ENCODE measurements at places on chromosomes 11 and 22.

GRCh38 chr11:70205766-70206165 lies 2.7 kb downstream of the FADD start:
- no peak for DNase-seq

GRCh38 chr11:64482588-64482987 lies 108.4 kb upstream of the SLC22A12 start:
- no peak for DNase-seq

DNA sequence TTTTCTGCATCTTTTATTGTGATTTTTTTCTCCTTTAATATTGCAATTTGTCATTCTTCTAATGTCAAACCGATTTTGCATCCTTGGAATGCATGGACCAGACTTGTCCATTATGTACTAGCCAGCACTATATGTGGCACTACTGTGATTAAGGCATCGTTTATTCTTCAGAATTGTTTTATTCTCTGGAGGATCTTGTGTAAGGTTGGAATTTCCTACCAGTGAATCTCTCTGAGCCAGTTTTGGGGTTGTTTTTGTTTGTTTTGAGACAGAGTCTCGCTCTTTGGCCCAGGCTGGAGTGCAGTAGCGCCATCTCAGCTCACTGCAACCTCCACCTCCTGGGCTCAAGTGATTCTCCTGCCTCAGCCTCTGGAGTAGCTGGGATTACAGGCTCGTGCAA lies 58.5 kb downstream of the IGLL5 start:
- no peak for DNase-seq

DNA sequence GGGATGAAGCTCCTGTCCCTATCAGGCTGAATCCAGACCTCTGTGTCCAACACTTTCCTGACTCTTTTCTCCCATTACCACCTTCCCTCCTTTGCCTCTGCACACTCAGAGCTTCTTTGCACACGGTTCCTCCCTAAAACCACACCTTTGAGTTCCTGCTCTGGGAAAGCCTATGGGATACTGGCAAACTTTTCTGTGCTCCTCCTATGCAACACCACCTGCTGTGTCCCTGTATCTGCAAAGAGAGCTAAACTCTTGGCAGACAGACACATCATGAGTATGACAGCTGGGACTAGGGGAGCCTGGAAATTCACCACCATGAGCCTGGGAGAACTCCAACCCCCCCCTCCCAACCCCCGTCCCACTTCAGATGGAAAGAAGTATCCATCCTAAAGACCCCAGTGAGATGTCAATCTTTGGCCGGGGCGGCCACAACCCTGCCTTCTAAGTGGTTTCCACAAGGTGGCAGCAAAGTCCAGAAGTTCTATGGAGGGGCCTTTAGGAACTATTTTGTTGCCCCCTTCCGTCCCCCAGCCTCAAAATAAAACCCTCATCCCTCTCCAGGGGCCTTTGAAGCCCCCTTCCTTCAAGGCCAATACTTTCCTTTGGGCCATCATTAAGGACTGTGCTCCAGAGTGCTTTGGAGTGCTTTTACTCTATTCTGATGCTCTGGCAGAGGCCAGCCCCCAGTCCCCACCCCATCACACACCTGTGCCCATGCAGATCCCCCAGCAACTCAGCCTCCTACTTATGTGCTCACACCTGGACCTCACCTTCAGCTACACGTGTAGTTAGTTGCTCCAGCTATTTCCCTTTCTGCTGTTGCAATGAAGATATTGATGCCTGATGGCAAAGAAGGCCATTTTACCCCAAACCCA lies 19.4 kb downstream of the HTR3A start:
- DNase-seq, result peak; percentile 48

GRCh38 chr11:68349461-68350249 lies 37.3 kb downstream of the LRP5 start:
- DNase-seq, result no peak

GRCh38 chr11:115290893-115291292 lies 213.3 kb downstream of the CADM1 start:
- DNase-seq, result no peak

DNA sequence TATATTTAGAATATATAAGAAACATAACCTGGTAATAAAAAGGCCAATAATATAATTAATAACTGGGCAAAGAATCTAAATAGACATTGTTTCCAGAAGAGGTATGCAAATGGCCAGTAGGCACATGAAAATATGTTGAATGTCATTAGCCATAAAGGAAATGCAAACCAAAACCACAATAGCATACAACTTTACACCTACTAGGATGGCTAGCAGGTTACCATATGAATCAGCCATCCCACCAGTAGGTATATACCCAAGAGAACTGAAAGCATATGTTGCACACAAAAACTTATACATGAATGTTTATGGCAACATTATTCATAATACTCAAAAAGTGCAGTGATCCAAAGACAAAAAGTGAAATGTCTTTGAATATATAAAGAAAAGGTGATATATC lies 2.7 kb upstream of the OR2D2 start:
- DNase-seq, result no peak

DNA sequence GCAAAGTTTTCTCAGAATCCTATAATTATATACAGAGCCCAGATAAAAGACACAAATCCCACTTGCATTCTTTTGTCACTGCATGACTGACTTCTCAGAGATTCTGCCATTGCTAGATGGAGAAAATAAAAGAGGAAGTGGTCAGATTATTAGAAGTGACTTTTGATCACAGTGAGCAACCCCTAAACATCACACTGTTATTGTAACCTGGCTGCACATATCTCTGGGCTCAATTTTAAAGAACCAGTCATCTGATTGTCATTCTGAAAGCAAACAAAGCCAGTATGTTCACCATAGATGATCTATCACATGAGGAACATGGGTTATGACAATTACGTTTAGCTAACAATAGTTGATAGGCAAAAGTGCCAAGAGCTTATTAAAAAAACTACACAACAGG lies 47.8 kb downstream of the COPB1 start:
- DNase-seq, result no peak

GRCh38 chr11:125370561-125371389 lies 125.3 kb downstream of the FEZ1 start:
- DNase-seq, result no peak

GRCh38 chr11:95418916-95419315 lies 187.9 kb upstream of the SESN3 start:
- no peak for DNase-seq

DNA sequence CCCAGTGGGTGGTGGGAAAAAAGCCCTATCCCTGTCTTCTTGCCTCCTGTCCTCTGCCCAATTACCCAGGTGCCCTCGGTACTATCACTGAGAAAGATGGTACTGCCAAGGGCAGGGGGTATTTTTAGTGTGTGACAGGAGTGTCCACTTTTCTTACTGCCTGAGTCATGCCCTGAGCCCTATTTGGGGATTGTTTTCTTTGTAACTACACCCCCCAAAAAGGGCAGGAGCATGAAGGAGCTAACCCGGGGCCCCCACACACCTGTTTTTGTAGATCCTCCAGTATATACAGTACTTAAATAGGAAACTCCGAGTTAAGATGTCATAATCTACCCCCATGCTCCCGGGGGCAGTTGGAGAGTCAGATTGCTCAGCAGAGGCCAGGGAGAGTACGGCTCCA lies 3.8 kb downstream of the SMTNL1 start:
- no peak for DNase-seq

DNA sequence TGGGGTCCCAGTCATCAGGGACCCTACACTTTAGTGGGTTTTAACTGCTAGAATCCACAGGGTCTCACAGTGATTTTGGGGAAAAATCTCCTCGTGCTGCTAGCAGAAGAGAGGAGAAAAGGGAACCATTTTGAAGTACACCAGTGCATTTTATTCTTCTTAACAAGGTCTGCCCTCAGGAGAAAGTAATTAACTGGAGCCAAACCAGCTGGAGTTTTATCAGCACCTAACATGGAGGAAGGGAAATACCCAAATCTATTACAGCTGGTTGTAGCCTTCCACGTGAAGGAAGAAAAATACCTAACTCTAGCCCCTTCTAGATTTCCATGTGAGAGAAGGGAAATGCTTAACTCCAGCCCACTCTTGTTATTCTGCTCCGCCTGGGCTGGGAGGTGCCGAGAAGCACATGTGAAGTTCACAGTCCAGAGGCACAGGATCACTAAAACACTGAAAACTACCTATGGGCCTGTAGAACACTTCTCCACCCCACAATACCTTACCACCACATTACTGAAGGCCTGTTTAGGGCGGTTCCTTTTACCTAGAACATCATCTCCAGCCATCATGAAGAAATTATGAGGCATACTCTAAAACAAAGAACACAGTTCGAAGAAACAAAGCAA lies 31.3 kb upstream of the TEAD1 start:
- no peak for DNase-seq

DNA sequence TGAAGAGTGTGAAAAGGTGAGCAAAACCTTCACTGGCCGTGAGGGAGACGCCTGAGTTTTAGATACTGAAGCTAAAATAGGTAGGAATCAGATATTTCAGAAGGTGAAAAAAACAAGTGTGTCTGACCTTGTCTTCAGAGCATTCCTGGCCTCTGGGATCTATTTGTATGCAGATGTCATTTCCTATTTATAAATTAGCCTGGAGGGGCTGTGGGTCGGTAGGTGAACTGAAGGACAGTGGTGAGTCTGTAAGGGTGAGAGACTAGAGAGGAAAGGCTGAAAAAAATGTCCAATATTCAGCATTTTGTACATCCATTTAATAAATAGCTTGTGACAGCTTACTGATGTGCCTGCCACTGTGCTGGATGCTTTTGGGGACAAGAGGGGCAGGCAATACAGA lies 302.1 kb downstream of the DDX10 start:
- no peak for DNase-seq

GRCh38 chr11:68311160-68312116 lies 953 bp upstream of the LRP5 start:
- no peak for DNase-seq

- no peak for DNase-seq
These were observed 34.0 kb upstream of the RFPL3 start for GRCh38 chr22:32323513-32324164.

DNA sequence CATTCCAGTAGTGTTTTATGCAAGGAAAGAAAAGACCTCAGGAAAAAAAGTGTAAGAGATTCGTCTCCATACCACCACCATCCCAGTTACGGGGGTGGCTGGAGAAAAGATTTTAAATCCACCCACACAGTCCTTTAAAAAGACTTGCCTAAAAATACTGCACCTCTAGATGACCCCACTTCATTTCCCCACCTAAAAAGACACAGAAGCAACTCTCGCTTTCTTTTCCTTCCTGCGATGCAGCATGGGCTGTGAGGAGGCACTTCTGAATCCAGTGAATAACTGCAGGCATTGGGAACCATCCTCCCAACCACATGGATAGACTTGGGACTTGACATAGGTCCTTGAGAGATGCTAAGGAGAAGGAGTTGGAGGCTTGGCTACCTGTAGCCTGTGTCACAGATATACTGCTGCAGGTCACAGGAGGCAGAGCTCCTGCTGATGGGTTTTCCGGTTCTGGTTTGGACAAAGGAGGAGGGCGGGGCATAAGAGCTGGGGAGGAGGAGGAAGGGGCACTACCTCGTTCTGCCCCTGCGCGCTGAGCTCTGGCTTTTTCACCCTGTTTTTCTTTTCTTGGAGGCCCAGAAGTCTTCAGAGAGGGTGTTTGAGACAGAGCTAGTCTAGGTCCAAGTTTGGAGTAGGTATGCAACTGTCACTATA lies 285.9 kb downstream of the NTM start:
- DNase-seq, result no peak

GRCh38 chr11:90192869-90193582 lies 29.8 kb downstream of the CHORDC1 start:
- DNase-seq, result no peak

GRCh38 chr11:75589933-75590332 lies 27.9 kb downstream of the SERPINH1 start:
- no peak for DNase-seq

- no peak for DNase-seq
These were observed 36.6 kb upstream of the FEZ1 start for GRCh38 chr11:125532668-125533067.

- peak; percentile 17 for DNase-seq
These were observed 535 bp downstream of the AQP11 start for GRCh38 chr11:77590194-77590782.

DNA sequence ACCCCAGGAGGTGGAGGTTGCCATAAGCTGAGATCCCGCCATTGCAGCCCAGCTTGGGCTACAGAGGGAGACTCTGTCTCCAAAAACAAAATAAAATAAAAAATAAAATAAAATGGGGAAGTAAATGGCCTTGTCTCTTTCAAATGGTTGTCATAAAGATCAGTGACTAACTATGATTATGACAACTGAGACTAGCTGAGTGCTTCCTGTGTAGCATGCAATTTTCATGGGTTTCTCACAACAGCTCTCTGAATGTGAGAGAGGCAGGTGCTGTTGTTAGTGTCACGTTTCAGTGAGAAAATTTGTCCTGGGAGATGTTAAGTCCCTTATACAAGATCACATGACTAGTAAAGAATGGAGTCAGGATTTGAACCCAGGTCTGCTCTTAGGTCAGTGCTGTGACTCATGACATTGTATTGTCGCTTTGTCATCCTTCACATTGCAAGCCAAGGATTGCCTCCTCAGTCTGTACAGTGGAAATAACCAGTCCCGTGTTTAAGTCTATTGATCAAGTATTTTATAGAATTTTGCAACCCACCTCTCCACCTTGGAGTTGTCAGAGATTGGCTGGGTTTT lies 163.3 kb upstream of the CCDC90B start:
- DNase-seq, result no peak

- DNase-seq, result no peak
These were observed 15.2 kb downstream of the KCNQ1 start for GRCh38 chr11:2459796-2460531.

All from neuronal stem cell (in vitro differentiated cells).